ENCODE measurements at places on chromosomes 4 and X.

- DNase-seq: no peak
Observed at GRCh38 chrX:97322401-97322800, 438.7 kb downstream of the RPA4 start.

- DNase-seq: no peak
Observed at GRCh38 chrX:78075787-78076389, 28.2 kb upstream of the PGK1 start.

GRCh38 chr4:126957556-126957955 is 675.2 kb upstream of the INTU start:
- no peak for DNase-seq

GRCh38 chrX:68936608-68937007 is 107.8 kb downstream of the EFNB1 start:
- peak; percentile 51 for DNase-seq

- no peak for DNase-seq
Observed at GRCh38 chr4:13212936-13213335, 271.2 kb downstream of the RAB28 start.

DNA sequence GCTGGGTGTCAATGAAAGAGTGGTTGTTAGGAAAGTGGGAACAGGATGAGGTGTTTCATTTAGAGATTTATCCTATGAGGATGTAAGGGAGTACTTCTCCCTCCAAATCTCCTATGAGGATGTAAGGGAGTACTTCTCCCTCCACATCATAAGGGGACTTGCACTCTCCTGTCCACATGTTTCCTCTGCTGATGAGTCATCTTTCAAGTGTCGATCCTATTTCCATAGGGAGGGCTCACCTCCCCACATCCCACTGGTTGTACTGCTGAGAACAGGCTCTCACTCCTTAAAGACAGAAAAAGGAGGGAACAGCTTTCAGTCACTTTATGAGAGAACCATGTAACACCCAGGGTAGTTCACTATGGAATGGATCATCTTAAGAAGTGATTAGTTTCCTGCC is 65.0 kb downstream of the INPP4B start:
- DNase-seq: no peak

DNA sequence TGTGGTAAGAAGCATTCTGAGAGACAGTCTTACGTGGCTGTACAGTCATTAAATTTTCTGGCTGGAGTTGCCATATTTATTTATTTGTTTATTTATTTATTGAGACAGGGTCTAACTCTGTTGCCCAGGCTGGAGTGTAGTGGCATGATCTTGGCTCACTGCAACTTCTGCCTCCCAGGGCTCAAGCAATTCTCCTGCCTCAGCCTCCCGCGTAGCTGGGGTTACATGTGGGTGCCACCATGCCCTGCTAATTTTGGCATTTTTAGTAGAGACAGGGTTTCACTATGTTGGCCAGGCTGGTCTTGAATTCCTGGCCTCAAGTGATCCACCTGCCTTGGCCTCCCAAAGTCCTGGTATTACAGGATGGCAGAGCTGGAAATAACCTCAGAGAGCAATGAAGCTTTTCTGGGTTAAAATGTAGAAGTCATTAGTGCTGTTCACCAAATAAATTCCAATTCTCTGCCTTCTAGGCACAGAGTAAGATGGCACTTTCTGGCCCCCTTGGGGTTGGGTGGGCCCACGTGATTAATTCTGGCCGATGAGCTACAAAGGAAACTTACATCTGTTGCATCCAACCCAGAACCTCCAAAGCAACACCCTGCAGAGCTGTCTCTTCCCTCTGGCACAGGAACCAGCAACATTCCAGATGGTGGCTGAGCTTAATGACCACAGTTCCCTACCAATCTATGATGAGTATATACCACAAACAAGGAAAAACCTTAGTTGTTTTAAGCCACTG is 4.5 kb downstream of the MRFAP1 start:
- DNase-seq: no peak

DNA sequence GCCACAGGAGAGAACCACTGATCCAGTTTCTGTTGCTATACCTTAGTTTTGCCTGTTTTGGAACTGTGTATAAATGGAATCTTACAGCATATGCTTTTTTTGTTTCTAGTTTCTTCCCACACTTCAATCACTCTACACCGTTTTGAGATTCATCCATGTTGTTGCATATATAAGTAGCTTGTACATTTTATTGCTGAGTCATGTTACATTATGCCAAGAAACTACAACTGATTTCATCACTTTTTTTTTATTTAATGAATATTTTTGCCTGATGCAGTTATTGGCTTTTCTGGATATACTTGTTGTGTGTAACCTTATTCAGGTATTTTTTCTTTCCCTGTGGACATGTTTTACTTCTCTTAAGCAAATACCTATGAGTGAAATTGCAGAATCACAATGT is 1135.9 kb downstream of the RAPGEF2 start:
- DNase-seq: no peak

DNA sequence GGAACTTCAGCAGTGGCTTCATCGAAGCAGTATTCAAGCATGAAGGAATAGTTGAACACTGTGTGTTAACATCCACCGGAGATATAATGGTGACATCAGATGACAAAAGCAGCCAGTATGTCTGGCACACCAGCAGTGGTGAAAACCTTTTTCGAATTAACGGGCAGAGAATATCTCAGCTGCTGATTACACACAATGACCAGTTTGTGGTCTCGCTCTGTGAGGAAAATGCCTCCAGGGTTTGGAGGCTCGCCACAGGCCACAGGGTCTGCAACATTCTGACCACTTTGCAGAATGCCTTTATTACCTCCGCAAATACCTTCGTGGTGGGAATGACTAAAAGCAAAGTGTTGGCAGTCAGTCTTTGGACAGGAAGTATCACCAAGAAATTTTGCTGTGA is 201.5 kb downstream of the NWD2 start:
- DNase-seq: no peak

DNA sequence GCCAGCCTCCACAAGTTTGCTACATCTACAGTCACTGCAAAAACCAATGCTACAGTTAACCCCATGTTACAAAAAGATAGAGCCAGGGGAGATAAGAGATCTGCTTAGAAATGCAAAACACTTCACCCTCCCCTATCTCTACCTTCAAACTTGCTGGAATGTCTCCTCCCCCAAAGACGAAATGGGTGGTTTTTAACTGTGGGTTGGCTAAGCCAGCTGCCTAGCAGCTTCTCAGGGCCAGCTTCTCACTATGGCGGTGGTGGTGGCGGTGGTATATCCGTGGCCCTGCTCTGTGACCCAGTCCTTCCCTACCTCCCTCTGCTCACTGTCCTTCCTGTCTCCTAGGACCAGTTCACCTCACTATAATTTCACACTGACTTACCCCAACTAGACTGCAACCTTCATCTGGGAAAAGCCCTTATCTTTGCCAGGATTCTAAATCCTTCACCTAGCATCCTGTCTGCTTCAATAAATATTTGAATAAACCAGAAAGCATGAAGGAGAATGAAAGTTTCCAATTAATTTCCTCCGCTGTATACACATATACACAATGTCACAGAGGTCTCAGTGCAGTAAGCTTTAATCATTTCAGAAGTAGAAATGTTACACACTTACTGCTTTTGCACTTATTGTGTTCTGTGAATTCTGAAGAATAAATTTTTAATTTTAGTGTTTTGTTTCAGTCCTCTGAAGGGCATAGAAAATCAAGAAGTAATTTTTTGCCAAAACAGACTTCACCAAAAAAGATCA is 46.3 kb downstream of the SH3KBP1 start:
- DNase-seq: no peak

DNA sequence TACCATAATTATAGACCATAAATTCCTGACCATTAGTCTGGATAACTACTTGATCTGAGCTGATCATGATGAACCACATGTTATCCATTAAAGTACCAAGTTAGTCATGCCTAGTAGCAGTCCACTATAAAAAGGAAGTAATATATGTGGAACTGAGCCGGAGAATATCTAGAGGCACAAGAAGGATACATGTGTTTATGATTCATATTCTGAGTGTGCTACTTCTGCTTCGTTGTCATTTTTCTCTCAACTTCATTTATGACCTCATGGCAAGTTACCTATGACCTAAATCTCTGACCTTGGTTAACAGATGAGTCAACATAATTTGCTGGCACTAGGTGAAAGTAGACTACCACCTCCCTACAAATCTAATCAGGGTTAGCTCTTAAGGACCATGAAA is 56.5 kb upstream of the ANKRD17 start:
- no peak for DNase-seq

- no peak for DNase-seq
Observed at GRCh38 chrX:85988353-85988752, 59.0 kb downstream of the CHM start.

GRCh38 chrX:19863857-19864223 is 23.6 kb downstream of the SH3KBP1 start:
- DNase-seq: no peak

DNA sequence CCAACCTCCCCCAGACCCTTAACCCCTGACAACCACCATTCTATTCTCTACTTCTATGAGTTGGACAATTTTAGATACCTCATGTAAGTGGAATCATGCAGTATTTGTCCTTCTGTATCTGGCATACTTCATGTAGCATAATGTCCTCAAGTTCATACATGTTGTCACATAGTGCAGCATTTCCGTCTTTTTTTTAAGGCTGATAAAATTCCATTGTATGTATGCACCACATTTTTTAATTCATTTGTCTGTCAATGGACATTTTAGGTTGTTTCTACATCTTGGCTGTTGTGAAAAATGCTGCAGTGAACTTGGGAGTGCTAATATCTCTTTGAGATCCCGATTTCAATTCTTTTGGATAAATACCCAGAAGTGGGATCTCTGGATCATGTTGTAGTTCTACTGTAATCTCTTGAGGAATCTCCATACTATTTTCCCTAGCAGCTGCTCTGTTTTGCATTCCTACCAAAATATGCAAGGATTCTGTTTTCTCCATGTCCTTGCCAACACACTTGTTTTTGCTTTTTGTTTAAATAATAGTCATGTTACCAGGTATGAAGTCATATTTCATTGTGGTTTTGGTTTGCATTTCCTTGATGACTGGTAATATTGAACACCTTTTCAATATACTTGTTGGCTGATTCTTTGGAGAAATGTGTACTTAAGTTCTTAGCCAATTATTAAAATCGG is 48.8 kb upstream of the ADAD1 start:
- no peak for DNase-seq

DNA sequence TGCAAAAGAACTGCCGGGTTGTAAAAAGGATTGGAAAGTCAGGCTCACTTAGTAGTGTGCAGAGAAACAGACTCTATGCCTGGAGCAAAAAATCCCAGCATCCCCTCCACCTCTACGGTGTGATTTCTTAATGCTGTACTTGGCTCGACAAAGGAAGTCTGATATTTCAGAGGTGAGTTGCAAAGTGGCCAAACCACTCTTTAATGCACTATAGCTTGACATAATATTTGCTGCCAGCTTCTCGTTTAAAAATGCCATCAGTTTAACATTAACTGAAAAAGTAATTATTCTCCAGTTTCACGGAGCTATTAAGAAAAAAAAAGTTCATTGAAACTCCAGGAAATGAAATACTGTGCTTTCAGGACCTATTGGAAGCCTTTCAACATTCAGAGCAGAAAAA is 448.3 kb upstream of the ZFP42 start:
- DNase-seq: no peak

- DNase-seq: no peak
Observed at GRCh38 chr4:7045961-7046921, 3.1 kb downstream of the TADA2B start.

- peak; percentile 6 for DNase-seq
Observed at GRCh38 chr4:33924239-33924638, 2320.1 kb downstream of the ARAP2 start.

DNA sequence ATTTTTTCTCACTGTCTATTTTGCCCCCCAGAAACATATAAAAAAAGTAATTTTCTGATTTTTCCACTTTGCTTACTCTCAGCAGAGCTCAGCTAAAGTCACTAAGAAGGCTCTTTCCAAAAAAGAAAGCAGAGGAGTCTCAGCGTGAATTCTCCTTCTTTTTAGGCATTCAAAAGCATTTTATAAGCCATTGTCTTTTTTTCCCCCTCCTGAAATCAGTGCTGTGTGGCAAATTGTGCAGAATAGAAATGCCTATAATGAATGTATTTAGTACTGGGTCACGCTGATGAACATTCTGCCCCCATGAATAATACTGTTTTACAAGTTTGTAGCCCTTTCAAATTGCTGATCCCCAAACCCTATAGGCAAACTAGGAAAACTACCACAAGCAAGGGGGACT is 1.6 kb upstream of the PCDH18 start:
- no peak for DNase-seq

DNA sequence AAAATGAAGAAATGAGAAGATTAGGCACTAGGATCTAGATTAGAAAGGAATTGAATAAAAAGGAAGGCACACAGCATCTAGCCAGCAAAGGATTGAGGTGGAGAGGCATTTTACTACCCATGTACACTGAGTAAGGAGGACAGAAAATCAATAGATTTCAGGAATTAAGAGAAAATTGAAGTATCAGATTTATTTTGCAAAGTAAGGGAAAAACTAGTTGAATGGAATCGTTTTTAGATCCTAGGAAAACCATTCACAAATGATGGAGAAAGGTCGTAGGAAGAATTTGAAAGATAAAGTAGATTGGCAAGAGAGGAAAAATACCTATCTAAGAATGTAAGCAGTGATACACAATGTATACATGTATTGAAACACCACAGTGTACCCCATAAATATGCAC is 31.3 kb downstream of the ENOPH1 start:
- no peak for DNase-seq

GRCh38 chr4:80138551-80139538 is 58.5 kb upstream of the PRDM8 start:
- DNase-seq: no peak

GRCh38 chrX:14897042-14897441 is 23.8 kb downstream of the MOSPD2 start:
- DNase-seq: no peak

DNA sequence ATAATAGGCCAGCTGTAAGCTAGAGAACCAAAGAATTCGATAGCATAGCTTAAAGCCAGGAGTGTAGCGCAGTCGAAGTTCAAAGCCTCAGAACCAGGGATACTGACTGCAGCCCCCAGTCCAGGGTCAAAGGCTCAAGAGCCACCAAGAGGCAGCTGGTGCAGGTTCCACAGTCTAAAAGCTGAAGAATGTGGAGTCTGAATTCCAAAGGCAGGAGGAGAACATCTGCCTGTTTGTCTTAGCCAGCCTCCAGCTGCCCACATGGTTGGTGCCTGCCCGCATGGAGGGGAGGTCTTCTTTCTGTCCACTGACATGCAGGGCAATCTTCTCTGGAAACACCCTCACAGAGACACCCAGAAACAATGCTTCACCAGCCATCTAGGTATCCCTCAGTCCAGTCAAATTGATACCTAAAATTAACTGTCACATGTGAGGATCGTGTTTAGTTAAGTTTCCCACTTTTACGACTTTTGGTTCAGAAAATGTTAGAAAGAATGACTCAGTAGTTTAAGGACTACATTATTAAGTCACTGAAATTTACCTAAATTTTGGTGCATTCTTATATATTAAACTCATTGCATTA is 52.8 kb upstream of the RHOH start:
- no peak for DNase-seq
